ENCODE measurements at places on chromosomes 2 and 18.

DNA sequence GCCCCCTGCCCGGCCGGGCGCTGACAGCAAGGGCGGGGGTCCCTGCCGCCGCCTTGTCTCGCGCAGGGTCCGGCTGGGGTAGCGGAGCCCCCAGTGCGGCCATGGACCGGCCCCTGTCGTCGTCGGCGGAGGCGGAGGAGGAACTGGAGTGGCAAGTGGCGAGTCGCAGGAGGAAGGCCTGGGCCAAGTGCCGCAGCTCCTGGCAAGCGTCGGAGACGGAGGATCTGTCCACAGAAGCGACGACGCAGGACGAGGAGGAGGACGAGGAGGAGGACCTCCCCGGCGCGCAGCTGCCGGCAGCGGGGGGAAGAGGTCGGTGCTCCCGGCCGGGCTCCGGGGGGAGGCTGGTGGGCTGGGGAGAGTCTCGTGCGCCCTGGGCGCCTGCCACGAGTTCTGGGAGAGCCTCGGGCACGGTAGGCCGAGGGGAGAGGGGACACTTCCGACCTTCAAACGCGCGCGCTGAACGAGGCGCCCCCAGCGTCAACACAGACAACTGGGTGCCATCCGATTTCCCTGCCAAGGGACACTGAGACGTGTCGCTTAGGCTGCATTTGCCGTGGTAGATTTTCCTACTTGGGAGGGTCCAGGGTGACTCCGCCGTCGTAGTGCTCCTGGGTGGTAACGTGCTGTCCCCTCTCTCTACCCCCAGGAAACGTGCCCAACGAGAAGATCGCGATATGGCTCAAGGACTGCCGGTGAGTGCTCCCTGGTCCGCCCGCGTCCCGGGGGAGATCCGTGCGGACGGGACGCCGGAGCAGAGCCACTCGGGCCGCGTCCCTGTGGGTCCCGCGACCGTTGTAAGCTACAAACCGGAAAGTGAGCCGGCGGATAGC, 652 bp downstream of the ITPRID2 start:
- peak; percentile 70 for DNase-seq

- DNase-seq = no peak
Measured at GRCh38 chr2:153509133-153509532, 30.6 kb upstream of the RPRM start.

- no peak for DNase-seq
Measured at GRCh38 chr18:62802523-62802922, 87.2 kb downstream of the PHLPP1 start.

GRCh38 chr2:229375251-229375650, 104.2 kb upstream of the PID1 start:
- no peak for DNase-seq

DNA sequence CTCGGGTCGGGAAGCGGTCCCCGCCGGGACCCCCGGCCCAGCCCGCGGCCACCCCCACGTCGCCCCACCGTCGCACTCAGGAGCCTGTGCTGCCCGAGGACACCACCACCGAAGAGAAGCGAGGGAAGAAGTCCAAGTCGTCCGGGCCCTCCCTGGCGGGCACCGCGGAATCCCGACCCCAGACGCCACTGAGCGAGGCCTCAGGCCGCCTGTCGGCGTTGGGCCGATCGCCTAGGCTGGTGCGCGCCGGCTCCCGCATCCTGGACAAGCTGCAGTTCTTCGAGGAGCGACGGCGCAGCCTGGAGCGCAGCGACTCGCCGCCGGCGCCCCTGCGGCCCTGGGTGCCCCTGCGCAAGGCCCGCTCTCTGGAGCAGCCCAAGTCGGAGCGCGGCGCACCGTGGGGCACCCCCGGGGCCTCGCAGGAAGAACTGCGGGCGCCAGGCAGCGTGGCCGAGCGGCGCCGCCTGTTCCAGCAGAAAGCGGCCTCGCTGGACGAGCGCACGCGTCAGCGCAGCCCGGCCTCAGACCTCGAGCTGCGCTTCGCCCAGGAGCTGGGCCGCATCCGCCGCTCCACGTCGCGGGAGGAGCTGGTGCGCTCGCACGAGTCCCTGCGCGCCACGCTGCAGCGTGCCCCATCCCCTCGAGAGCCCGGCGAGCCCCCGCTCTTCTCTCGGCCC, 13.6 kb downstream of the SPEG start:
- DNase-seq = no peak

DNA sequence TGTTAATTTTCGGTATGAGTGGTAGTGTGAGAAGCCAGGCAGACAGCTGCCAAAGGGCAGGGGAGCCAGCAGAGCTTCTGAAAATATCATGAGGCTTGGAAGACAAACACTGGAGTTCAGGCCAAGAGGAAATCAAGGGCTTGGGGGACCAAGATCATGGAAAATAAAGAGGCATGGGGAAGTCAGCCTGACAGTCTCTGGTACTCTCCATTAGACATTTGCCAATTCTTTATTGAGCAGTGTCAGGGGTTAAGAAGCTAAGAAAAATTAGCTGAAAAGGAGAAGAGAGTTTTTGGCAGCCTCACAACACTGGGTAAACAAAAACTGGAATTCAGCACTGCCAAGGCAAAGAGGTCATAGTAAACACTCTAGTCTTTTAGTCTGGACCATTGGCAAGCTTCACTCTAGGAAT, 612.7 kb downstream of the EPHA4 start:
- DNase-seq = no peak

DNA sequence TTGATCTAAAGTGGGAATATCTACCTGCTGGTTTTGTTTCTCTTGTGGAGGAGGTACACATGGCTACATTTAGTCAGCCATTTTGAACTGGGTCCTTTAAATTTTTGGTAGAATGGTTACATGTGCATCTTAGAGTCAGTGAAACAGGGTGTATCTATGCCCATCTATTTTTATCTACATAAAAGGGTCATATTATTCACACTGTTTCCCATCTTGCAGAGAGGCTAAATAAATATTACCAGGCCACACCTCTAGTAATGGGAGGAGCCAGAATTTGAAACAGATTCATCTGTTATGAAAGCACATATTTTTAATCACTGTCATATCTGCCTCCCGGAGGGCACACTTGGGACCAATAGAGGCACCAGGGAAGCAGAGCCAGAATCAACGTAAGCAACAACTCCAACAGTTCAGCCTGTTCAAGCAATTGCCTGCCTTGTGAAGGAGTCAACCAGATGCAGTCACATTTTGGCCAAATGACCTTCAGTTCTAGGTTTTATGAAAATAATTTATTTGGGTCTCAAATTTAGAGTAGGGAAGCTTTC, 376.8 kb downstream of the TSN start:
- DNase-seq = no peak
